Cortex of kidney (tissue), 1 donor: ENCODE measurements at places on chromosomes 1 and 21.

GRCh38 chr21:35077975-35078374 is 28.9 kb upstream of the RUNX1 start:
- DNase-seq: no peak

DNA sequence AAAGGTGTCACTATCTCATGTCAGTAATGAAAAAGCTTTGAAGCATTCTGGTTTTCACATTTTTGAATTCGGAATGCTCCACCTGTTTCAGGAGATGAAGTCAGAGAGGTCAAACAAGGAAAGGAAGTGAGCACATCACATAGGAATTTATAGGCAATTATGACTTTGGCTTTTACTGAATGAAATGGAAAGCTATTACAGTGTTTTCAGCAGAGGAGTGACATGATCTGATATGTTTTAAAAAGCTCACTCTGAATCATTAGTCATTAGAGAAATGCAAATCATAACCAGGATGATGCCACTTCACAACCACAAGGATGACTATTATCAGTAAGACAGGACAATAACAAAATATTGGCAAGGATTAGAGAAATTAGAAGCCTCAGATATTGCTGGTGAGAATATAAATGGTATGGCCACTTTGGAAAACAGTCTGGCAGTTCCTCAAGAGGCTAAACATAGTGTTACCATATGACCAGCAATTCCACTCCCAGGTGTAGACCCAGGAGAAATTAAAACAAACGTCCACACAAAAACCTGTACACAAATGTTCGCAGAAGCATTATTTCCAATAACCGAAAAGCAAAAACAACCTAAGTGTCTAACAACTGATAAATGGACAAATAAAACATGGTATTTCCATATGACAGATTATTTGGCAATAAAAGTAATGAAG is 7.5 kb downstream of the TAF1A start:
- no peak for DNase-seq

- DNase-seq: no peak
Observed at GRCh38 chr1:157091668-157092273, 7.8 kb downstream of the ETV3L start.

DNA sequence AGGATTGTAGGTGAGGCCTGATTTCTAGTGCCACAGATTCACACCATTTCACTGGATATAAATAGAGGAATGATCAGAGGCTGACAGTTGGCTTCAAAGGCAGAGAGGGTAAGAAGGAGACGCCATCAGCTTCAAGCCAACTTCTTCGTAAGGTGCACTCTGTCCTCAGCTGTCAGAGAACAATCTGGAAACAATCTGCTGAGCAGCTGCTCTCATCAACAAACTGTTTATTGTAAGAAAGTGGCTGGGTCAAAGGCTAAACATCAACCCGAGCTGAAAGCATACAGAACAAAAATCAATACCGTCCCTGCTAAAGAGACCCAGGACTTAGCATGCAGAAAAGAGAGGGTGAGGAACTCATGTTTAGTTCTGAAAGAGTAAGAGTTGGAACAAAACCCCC is 48.2 kb downstream of the HLCS start:
- no peak for DNase-seq

DNA sequence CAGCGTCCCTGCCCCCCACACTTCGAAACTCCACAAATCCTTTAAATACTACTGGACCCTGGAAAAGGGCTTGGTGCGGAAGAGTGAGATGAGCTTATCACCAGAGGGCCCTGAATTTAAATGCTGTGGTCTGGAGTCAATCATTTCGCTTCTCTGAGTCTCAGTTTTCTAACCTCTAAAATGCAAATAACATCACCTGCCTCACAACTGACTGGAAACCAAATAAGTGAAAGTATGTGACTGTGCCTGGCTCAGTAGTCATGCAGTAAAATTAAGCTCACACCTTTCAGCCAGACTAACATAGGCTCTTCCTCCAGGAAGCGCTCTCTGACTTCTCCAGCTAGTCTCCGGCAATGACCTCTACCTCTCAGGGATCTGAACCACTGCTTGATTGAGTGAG is 4.2 kb downstream of the GJA4 start:
- no peak for DNase-seq
